Choroid plexus epithelial cell (primary cell): ENCODE measurements at places on chromosomes 3 and 15.

DNA sequence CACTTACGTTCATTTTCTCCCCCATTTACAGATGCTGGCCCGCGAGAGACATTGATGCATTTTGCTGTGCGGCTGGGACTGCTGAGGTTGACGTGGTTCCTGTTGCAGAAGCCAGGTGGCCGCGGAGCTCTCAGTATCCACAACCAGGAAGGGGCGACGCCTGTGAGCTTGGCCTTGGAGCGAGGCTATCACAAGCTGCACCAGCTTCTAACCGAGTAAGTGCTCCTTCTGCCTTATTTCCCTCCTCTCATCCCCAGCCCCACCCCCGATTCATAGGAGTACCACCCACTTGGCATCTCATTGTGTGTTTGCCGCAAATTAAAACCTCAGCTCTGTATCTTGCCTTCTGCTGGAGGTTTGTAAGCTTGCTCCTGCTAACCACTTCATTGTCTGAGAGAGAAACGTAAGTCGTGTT, 163.3 kb downstream of the AKAP13 start:
- no peak for DNase-seq

- DNase-seq = no peak
Observed at GRCh38 chr15:35381328-35381727, 164.6 kb downstream of the DPH6 start.

GRCh38 chr3:24683633-24684384, 189.2 kb upstream of the THRB start:
- peak; percentile 91 for DNase-seq

DNA sequence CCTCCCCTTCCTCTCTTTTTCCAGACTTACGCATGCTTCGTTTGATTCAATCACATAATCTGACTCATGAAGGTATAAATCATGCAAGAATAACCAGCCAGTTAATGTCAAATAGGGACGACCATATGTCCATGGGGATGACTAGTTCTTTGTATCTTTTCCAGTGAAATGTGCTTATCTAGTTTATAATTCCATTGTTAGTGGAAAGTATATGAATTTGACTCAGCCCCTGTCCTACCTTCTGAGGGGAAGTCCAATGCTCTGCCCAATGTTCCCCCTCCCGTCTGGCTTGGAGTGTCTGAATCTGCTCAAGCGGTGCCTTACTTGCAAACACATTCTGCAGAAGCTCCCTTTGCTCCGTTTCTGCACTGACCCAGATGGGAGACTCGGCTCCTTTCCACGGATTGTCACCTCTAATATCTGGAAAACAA, 55.0 kb upstream of the EPHB3 start:
- no peak for DNase-seq

DNA sequence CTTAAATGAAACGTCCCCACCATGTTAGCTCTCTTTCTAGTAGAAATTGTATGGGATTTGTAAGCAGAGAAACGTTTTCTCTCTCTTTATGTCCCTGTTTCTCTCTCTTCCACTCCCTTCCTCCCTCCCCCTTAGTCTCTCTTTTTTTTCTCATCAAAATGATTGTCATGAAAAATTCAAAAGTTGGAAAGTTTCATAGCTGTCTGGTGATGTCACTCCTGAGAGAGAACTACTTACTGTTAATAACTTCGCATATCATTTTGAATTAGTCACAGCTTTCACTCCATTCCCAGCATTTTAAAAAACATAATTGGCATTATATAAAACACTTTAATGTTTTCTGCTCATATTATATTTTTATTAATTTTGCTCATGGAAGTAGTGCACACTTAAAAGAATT, 331.1 kb downstream of the C3orf38 start:
- DNase-seq = peak; percentile 27

GRCh38 chr3:64533617-64534317, 154.0 kb downstream of the ADAMTS9 start:
- peak; percentile 97 for DNase-seq

- peak; percentile 73 for DNase-seq
Observed at GRCh38 chr3:80017369-80017768, 249.6 kb upstream of the ROBO1 start.

DNA sequence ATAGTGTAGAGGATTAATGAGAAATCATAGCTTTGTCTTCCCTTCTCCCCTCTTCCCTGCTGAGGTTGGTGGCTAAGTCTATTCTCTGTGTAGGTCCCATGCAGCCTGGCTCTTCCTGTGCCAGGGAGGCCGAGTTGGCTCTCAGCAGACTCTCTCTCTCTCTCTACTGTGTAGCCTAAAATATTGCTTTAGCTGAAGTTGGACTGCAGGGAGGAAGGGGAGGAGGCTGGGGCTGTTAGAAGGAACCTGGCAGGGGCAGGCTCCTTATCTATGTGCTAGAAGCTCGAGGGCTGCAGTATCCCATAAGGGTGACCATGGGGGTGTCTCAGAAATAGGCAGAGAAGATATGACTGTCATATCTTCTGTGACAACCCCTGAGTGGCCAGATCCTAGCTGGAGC, 160.8 kb downstream of the EPHB1 start:
- no peak for DNase-seq

GRCh38 chr3:121252676-121253075, 293.1 kb downstream of the POLQ start:
- no peak for DNase-seq

- no peak for DNase-seq
Observed at GRCh38 chr3:128763967-128764366, 38.0 kb downstream of the RAB7A start.

- DNase-seq = no peak
Observed at GRCh38 chr3:138646513-138646912, 37.9 kb downstream of the FAIM start.

DNA sequence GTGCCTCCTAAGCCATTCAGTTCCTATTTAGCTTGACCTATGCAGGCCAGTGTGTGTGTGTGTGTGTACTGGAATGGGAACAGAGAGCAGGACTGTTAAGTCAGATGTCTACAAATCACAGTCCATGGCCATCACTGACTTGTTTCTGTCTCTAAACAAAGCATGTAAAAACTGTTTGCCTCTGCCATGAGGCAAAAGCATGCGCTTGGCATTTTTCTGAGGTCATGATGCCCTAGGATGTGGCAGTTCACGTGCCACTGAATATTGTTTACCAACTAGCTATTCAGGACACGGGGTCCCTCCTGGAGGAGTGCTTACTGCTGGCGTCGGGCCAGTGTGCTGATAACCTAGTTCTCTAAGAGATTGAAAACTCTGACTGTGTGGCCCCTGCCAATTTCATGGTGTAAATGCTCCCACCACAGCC, 8.2 kb upstream of the ATP13A3 start:
- no peak for DNase-seq

- no peak for DNase-seq
Observed at GRCh38 chr3:37626736-37627565, 234.7 kb upstream of the CTDSPL start.

DNA sequence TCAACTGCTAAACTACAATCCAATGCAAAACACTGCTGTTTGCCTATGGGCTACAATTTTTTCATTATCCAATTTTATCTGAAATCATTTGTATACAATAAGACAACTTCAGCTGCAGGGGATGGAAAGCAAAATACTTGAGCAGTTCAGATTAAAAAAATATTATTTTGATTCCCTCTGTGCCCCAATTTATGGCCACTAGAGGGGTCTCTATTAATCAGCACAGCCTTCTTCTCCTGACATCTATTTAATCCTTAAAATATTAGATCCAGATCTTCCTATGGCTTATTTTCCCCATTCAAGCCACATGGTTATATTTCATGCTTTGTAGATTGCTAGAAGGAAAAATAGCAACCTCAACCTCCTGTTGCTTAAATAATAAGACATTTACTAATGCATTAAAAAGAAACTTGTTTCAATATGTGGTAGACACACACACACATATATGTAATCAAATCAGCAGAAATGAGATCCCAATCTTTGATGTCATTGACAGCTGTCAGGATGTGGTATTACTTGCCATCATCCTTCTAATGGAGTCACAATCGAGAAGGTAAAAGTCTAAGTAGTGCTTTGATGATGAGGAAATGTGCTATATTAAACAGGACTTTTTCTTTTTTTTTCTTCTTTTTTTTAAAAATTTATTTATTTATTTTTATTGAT, 104.2 kb downstream of the P2RY1 start:
- no peak for DNase-seq

DNA sequence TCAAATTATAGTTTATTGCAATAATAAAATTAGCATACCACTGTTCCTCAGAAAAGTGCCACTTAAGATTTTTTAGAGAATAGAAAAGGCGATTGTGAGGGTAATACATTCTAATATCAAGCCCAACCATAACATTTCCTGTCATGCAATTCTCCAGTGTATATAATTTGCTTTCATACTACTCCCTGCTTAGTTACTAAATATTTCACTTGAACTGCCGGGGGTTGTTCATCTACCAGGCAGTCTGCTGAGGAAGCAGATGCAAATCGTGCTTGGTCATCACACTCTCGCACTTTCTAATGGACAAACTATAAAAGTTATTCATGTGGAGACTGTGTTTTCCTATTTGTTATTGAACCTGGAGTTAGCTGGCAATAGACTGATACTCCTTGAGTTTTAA, 645.6 kb upstream of the CBLB start:
- DNase-seq = no peak

DNA sequence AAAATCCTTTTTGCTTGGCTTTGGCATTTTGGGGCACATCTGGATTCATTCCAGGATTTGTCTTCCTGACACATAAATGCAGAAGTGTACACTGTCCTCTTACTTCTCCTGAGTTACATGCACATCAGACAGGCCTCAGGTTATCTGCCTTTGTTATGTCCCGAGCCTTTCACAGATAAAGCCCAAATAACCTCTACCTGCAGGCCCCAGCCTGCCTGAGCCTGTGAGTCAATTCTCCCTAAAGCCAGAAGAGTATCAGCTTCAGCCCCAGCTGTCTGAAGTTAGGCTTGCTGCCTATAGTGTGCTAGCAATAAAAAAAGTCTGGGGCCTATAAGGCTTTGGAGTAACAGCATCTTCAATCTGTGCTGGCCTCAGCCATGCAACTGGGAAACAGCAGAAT, 17.7 kb upstream of the GSK3B start:
- DNase-seq = no peak

GRCh38 chr15:68022061-68022460, 32.1 kb upstream of the PIAS1 start:
- DNase-seq = no peak

DNA sequence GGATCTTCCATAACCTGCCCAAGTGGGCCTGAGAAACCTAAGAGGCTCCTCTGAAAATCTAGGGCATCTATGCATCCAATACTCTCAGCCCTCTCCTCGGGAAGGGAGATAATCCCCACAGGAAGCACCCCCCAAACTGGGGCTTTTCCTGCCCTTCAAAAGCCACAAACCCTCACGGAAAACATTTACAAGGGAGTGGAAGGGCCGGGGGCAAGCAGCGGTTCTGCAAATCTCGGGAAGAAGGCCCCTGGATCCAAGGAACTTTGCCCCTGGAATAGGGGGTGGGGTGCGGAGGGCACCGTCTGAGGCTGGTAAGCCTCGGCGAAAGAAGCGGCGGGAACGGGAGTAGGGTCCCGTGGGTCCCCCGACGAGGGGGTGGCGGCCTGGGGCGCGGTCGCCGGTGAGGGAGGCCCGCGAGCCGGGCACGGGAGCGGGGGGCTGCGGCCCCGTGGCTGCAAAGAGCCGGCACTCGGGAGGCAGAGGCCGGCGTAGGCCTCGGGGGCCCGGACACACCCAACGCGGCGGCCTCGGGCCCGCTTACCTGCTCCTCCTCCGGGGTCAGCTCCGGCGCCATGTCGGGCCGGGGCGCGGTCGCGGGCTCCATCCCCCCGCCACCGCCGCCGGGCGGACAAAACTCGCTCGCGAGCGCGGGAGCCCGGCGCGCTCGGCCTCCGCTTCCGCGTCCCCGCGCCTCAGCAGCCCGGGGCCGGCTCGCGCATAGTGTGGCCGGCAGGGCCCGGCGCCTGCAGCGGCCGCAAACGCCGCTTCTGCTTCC, 755 bp downstream of the PTPN9 start:
- DNase-seq = peak; percentile 39

- DNase-seq = no peak
Observed at GRCh38 chr15:65642594-65642993, 20.9 kb downstream of the SLC24A1 start.

- DNase-seq = no peak
Observed at GRCh38 chr3:68667346-68667745, 265.0 kb downstream of the TAFA4 start.

DNA sequence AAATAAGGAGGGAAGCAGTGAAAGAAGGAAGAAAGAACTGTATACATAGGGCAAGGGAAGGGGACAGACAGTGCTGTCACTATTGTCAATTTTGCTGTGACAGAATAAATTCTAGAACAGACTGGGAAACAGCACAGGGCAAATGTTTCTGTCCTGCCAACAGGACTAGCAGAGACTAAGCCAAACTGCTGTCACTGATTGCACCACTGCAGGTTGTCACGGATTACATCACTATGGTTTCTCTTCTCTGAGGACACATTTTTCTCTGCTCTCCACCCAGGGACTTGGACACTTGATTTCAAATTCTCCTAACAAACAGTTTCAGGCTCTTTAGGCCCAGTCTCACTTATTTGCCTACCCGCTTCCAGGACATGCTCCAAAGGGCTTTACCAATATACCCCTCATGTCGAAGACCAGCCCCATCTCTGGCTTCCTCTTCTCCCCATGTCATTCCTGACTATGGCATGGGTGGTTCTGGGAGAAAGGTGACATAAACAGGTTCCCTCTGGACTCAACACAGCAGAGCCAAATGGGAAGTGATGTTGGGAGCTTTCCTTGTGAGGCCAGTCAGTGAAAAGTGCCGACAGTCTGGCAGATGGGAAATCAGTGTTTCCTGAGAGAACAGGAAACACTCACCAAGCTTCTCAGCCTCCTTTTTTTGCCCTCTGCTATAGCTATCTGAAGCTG, 70.2 kb upstream of the ST3GAL6 start:
- DNase-seq = no peak

- DNase-seq = no peak
Observed at GRCh38 chr15:87949575-87950223, 306.8 kb downstream of the NTRK3 start.

DNA sequence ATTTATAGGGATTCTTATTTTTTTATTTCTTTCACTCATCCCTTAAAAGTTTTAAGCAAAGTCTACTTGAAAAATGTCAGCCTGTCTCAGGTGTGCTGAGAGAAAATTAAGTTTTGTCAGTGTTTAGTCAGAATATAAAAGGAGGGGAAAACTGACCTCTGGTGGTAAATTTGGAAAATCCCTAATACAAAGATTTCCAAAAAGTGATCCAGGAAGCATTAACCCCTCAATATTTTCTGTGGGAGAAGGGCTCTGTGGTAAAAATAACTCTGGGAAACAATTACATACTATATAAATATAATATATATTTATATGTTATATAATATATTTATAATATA, 41.0 kb upstream of the FRMD4B start:
- no peak for DNase-seq

GRCh38 chr3:98556164-98557130, 24.7 kb downstream of the GPR15 start:
- DNase-seq = no peak
